ENCODE measurements at places on chromosomes 7 and 10.

GRCh38 chr10:128576336-128576735, 450.1 kb upstream of the MKI67 start:
- no peak for DNase-seq
- H3K4me1 ChIP-seq, result no peaks in the 10 kb centered on the region
- H3K27ac ChIP-seq, result no peak overlapping the region
- H3K36me3 ChIP-seq, result no peaks in the 10 kb centered on the region

DNA sequence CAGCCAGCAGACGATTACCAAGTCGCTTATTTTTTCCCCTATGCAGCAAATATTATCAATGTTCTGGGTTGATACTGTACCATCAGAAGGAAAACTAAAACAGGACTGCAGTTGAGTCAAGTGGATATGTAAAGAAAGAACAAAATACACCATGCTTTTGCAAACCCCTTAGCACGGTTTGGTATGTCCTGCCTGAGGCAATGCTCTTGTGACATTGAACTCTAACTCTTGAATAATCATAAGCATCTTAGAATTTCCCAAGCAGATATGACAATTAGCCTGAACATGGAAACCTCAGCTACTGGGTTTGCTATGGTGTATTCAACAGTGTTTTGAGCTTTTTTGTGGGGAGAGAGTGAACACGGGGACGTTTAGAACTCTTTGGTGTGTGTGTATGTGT, 107.4 kb downstream of the ETV1 start:
- DNase-seq, result no peak
- H3K36me3 ChIP-seq, result no peaks in the 10 kb centered on the region
- no peaks in the 10 kb centered on the region for H3K27me3 ChIP-seq
- H3K4me3 ChIP-seq, result no peak overlapping the region

- H3K4me3 ChIP-seq, result no peak overlapping the region
- peaks cover 4% of the 10 kb centered on the region for H3K36me3 ChIP-seq
- DNase-seq, result no peak
Measured at GRCh38 chr10:12103802-12104201, 25.7 kb upstream of the SEC61A2 start.

- no peaks in the 10 kb centered on the region for H3K27me3 ChIP-seq
- H3K27ac ChIP-seq, result no peak overlapping the region
- DNase-seq, result no peak
- no peak overlapping the region for H3K4me3 ChIP-seq
- H3K36me3 ChIP-seq, result no peaks in the 10 kb centered on the region
Measured at GRCh38 chr7:36781011-36781738, 56.9 kb upstream of the AOAH start.

GRCh38 chr7:47988496-47989386, 9.3 kb upstream of the HUS1 start:
- H3K4me3 ChIP-seq, result no peak overlapping the region
- no peak for DNase-seq
- no peaks in the 10 kb centered on the region for H3K36me3 ChIP-seq
- no peaks in the 10 kb centered on the region for H3K27me3 ChIP-seq

- no peak for DNase-seq
- H3K4me1 ChIP-seq, result no peaks in the 10 kb centered on the region
- no peaks in the 10 kb centered on the region for H3K36me3 ChIP-seq
- H3K4me3 ChIP-seq, result no peak overlapping the region
- H3K27me3 ChIP-seq, result no peaks in the 10 kb centered on the region
Measured at GRCh38 chr10:87987206-87987605, 123.8 kb downstream of the PTEN start.

DNA sequence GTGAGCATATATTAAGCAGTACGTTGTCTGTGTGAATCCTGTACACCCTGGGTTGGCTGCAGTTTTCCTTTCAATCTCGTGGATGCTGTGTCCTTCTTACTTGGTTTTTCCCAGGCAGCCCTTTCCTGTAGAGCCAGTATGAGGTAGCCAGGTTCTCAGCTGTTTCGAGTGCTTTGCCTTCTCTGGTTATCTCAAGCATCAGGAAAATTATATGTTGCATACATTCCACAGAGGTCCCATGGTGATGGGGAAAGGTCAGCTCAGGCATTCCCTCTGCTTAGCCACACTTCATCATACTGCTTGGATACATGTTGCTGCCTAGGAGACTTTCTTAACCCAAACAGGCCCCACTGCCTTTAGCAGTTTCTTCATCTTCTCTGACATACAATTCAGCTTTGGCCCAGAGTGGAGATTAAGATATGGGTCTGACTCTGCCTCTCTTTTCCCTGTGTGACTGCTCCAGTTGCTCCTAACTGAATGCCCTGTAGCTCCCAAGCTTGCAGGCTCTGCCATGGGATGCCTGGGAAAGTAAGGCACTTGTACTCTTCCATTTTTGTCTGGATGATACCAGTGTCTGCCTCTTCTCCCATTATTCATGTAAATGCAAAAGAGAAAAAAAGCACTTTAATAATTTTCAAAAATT, 11.3 kb downstream of the GNAI1 start:
- no peaks in the 10 kb centered on the region for H3K36me3 ChIP-seq
- H3K4me1 ChIP-seq, result peaks cover 29% of the 10 kb centered on the region

- H3K27me3 ChIP-seq, result no peaks in the 10 kb centered on the region
- DNase-seq, result no peak
- H3K27ac ChIP-seq, result no peak overlapping the region
- H3K4me3 ChIP-seq, result no peak overlapping the region
- peaks cover 4% of the 10 kb centered on the region for H3K36me3 ChIP-seq
Measured at GRCh38 chr10:132576671-132577349, 39.2 kb downstream of the INPP5A start.

DNA sequence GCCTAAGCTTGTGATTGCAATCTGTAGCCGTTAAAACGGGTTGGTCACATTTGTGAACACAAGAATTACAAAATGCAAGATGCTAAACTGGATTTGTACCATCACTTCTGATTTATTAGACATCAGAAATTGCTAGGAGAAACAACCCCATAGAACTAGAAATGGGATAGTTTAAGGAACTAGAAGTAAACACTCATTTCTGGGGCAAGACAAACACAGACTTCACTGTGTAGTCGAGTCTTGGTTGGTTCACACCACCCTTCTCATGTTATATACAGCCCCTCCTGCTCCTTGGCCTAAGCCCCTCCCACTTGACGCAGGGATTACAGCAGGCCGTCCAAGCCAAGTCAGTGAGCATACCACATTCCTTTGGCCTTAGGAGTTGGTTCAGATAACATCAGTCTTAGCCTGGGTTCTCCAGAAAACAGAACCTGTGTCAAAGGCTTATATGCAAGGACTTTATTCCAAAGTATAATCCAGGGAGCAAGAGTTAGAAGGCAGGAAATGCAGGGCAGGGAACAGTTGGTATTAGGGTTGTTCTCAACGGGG, 2.0 kb upstream of the NRAP start:
- H3K27ac ChIP-seq, result no peak overlapping the region
- no peaks in the 10 kb centered on the region for H3K36me3 ChIP-seq
- no peaks in the 10 kb centered on the region for H3K4me1 ChIP-seq
- H3K27me3 ChIP-seq, result no peaks in the 10 kb centered on the region

DNA sequence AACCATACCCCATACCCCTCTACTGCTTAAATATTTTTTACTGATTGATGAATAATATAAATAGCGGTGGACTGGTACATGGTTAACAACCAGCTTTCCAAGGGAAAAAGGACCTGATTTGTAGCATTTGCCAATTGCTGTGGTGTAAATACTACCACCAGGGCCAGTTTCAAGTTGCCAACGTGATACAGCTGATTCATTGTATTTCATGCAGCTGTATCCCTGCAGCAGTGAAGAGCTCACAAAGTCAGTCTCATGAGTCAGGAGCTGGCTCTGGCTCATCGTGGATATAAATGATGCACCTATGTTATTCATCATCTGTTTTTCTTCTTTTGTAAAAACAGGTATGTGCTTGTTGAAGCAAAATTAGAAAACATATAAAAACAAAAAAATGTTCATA, 15.2 kb downstream of the CALML5 start:
- H3K4me1 ChIP-seq, result peaks cover 32% of the 10 kb centered on the region
- no peaks in the 10 kb centered on the region for H3K36me3 ChIP-seq
- DNase-seq, result no peak
- no peaks in the 10 kb centered on the region for H3K27me3 ChIP-seq
- H3K4me3 ChIP-seq, result no peak overlapping the region

GRCh38 chr10:98382691-98383101, 32.3 kb downstream of the PYROXD2 start:
- H3K4me3 ChIP-seq, result no peak overlapping the region
- no peaks in the 10 kb centered on the region for H3K4me1 ChIP-seq
- no peaks in the 10 kb centered on the region for H3K27me3 ChIP-seq
- no peaks in the 10 kb centered on the region for H3K36me3 ChIP-seq
- H3K27ac ChIP-seq, result no peak overlapping the region

- no peak for DNase-seq
- no peaks in the 10 kb centered on the region for H3K27me3 ChIP-seq
- H3K27ac ChIP-seq, result peak overlapping the region; percentile 81
- peaks cover 37% of the 10 kb centered on the region for H3K4me1 ChIP-seq
- no peak overlapping the region for H3K4me3 ChIP-seq
Measured at GRCh38 chr10:69407621-69408301, 9.0 kb downstream of the TACR2 start.

GRCh38 chr10:50946991-50947781, 61.8 kb upstream of the A1CF start:
- no peaks in the 10 kb centered on the region for H3K36me3 ChIP-seq
- H3K4me3 ChIP-seq, result no peak overlapping the region
- H3K4me1 ChIP-seq, result no peaks in the 10 kb centered on the region
- no peak overlapping the region for H3K27ac ChIP-seq
- no peaks in the 10 kb centered on the region for H3K27me3 ChIP-seq
- no peak for DNase-seq

DNA sequence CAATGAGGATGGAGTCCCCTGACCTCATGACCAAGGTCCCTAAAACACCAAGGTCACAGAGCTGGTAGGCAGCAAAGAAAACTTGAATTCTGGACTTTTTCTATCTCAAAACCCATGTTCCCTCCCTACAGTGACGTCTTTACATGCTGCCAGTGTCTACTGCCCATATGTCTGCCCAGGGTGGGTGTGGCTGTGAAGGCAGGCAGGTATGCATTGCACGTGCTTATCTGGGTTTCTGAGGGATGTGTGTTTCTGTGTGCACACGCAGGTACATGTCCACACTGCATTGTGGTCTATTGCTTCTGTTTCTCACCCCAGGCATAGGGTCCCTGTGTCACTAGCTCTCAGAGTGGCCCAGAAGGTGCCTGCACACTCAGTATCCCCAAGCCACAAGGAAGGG, 13.5 kb downstream of the ATP6V1F start:
- no peaks in the 10 kb centered on the region for H3K36me3 ChIP-seq
- no peak overlapping the region for H3K27ac ChIP-seq
- no peak for DNase-seq
- H3K4me1 ChIP-seq, result peaks cover 4% of the 10 kb centered on the region
- H3K4me3 ChIP-seq, result no peak overlapping the region
- no peaks in the 10 kb centered on the region for H3K27me3 ChIP-seq

- no peaks in the 10 kb centered on the region for H3K27me3 ChIP-seq
- no peak overlapping the region for H3K27ac ChIP-seq
- no peak for DNase-seq
- H3K4me1 ChIP-seq, result no peaks in the 10 kb centered on the region
- H3K36me3 ChIP-seq, result no peaks in the 10 kb centered on the region
- no peak overlapping the region for H3K4me3 ChIP-seq
Measured at GRCh38 chr7:145106001-145106400, 270.1 kb upstream of the TPK1 start.

GRCh38 chr10:46042527-46042926, 3.5 kb downstream of the MSMB start:
- H3K36me3 ChIP-seq, result no peaks in the 10 kb centered on the region
- no peak overlapping the region for H3K27ac ChIP-seq
- no peak overlapping the region for H3K4me3 ChIP-seq
- DNase-seq, result no peak
- no peaks in the 10 kb centered on the region for H3K4me1 ChIP-seq

- DNase-seq, result no peak
- H3K4me3 ChIP-seq, result no peak overlapping the region
- no peaks in the 10 kb centered on the region for H3K36me3 ChIP-seq
- H3K27me3 ChIP-seq, result no peaks in the 10 kb centered on the region
- no peaks in the 10 kb centered on the region for H3K4me1 ChIP-seq
- H3K27ac ChIP-seq, result no peak overlapping the region
Measured at GRCh38 chr7:33495207-33495606, 365.8 kb downstream of the BBS9 start.

DNA sequence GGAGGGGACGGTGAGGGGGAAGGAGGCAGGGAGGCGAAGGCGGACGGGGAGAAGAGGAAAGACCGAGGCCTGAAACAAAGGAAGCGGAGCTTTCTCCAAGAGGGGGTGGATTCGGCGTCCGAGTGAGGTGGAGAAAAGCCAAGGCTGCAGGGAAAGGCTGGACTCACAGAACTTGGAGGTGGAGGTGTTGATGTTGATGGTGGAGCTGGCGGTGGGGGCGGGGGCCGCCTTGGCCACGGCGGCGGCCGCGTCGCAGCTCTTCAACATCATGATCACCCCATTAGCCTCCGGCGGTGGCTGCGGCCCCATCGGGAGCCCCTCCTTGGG, 578 bp downstream of the CACUL1 start:
- peak overlapping the region; percentile 92 for H3K27ac ChIP-seq
- H3K36me3 ChIP-seq, result no peaks in the 10 kb centered on the region
- H3K4me3 ChIP-seq, result peak overlapping the region; percentile 99
- peaks cover 5% of the 10 kb centered on the region for H3K4me1 ChIP-seq

GRCh38 chr7:88347517-88347916, 40.8 kb upstream of the STEAP4 start:
- no peak overlapping the region for H3K27ac ChIP-seq
- H3K27me3 ChIP-seq, result no peaks in the 10 kb centered on the region
- no peak for DNase-seq
- no peaks in the 10 kb centered on the region for H3K4me1 ChIP-seq

DNA sequence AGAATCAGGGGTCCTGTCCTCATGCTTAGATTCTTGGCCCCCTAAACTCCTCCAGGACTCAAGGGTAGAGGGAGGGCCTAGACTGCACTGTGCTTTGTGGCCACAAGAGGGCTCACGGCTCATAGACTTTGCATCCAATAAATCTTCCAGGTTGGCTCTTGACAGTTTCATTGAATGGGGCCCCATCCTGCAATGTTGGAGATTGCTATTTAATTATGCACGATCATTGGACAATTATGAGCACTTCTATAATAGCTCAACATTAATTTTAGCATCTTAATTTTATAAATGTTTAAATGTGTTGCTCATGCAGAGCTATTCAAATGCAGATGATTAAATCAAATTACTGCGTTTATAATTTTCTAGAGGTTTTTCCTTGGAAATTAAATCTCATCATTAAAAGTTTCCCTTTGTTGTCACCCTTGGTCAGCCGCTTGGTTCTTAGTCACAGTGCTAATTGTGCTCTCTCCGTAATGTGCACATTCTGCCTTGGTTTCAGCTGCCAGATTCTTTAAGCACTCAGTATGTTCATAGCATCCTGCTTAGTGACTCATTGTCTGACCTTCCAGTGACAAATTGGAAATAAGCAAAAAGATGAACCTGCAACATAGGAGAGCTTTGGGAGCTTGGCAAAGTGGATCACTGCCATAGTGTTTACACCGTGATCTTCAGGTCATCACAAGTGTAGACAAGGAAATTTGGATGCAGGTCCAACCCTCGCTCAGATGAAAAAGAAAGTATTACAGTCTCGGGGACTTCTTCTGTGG, 33.4 kb upstream of the PLPP4 start:
- H3K4me3 ChIP-seq, result no peak overlapping the region
- H3K4me1 ChIP-seq, result no peaks in the 10 kb centered on the region
- no peak overlapping the region for H3K27ac ChIP-seq
- no peaks in the 10 kb centered on the region for H3K36me3 ChIP-seq

GRCh38 chr7:2802101-2802500, 42.0 kb downstream of the GNA12 start:
- DNase-seq, result no peak
- peaks cover 31% of the 10 kb centered on the region for H3K4me1 ChIP-seq
- H3K36me3 ChIP-seq, result no peaks in the 10 kb centered on the region
- H3K27ac ChIP-seq, result peak overlapping the region; percentile 61
- no peaks in the 10 kb centered on the region for H3K27me3 ChIP-seq

- H3K4me3 ChIP-seq, result peak overlapping the region; percentile 48
- H3K27ac ChIP-seq, result peak overlapping the region; percentile 73
- no peak for DNase-seq
Measured at GRCh38 chr10:33336582-33337325, 2.3 kb upstream of the NRP1 start.
